ENCODE measurements at places on chromosomes 13 and 19. TPM values are rescaled to one million over a fixed set of nuclear protein-coding genes. Genes with fewer than 3 reads are reported as not detected.

The ZNF358 gene
- 68.3 TPM for total RNA-seq

The LILRA2 gene
- total RNA-seq: 1.5 TPM

The F10 gene
- 0.60 TPM for total RNA-seq

The GPALPP1 gene
- 26.5 TPM for total RNA-seq

The ZNF850 gene
- total RNA-seq: 1.6 TPM

The FUT1 gene
- 0.79 TPM for total RNA-seq

The KIR3DL1 gene
- not detected for total RNA-seq

The ZNF28 gene
- total RNA-seq: 14.9 TPM

The MYPOP gene
- total RNA-seq: 26.9 TPM

The SIAH3 gene
- total RNA-seq: not detected

The PLK5 gene
- not detected for total RNA-seq

All from transverse colon (tissue), 4 donors.